ENCODE measurements at places on chromosomes 4 and X.

GRCh38 chr4:110134269-110134869, 64.0 kb downstream of the ELOVL6 start:
- DNase-seq, result no peak

GRCh38 chrX:18129690-18130089, 91.0 kb downstream of the BEND2 start:
- DNase-seq, result no peak

DNA sequence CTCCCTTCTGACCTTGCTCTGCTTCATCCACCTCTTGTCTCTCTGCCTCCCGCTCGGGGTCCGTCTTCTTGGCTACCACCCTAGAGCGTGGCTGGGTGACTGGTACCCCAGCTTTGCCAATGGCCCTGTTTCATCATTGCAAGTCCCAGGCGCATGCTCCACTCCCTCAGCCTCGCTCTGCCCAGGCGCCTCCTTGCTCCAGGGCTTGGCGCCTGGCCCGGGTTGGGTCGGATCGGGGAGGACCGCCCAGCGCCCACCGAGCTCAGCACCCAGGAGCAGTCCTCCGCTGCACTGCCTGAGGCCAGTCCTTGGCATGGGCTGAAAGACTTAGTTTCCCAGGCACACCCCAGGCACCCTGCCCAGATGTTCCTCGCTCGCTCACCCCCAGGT, 577 bp downstream of the BGN start:
- no peak for DNase-seq

- DNase-seq, result no peak
Observed at GRCh38 chr4:138291431-138291830, 49.3 kb upstream of the SLC7A11 start.

- peak; percentile 80 for DNase-seq
Observed at GRCh38 chr4:146095091-146095690, 80.3 kb upstream of the LSM6 start.

DNA sequence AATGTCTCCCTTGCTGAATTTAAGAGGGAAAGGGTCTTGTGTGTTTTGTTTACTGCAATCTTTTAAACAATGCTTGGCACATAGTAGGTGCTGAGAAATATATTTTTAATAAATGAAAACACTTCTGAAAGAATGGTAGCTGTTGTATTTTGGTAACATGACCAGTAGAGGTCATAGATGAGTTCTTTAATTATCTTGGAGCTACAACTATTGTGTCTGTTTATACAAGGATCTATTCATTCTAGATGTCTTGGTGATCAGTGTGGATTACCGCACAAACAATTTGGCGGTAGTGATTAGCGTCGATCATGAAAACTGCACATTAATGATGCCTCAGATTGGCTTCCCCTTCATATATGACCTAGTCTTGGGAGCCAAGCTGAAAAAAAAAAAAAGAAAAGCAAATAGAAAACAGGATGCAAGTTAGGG, 21.4 kb upstream of the SCRG1 start:
- DNase-seq, result no peak

GRCh38 chr4:176443117-176443516, 123.4 kb downstream of the SPCS3 start:
- no peak for DNase-seq

GRCh38 chr4:189036906-189037305, 897.7 kb downstream of the TRIML1 start:
- DNase-seq, result no peak

GRCh38 chr4:62232814-62233213, 1032.7 kb downstream of the ADGRL3 start:
- DNase-seq, result no peak

Data from SK-N-MC (cell line).